ENCODE measurements at places on chromosomes 13 and 19.
A peak's percentile ranks its signal among the peaks of the same experiment; 100 is the strongest.

DNA sequence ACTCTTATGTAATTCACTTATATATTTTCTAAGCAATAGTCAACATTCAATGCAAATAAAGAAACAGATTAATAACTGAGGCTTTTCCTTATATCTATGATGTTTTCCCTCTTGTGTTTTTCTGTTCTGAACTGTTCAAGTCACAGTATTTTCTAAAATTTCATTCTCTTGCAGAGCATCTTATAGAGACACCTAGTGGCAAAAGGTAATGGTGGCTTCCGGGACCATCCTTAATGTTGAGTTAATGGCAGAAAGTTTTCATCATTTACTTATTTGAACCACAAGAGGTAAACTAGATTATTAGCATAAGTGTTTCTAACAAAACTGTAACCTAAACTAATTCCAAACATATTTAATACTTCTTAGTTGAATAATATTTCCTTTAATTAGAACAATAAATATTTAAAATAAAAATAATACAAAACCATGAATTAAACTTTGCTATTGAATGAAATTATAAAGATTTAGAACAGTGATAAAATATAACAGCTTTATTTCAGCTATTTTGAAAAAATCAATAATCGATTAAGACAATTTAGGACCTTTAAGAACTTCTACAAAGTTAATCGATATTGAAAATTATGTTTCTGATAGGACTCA is 1.7 kb upstream of the SLITRK5 start:
- no peak for DNase-seq

- DNase-seq, result no peak
Observed at GRCh38 chr13:73325723-73326558, 267.1 kb downstream of the KLF5 start.

DNA sequence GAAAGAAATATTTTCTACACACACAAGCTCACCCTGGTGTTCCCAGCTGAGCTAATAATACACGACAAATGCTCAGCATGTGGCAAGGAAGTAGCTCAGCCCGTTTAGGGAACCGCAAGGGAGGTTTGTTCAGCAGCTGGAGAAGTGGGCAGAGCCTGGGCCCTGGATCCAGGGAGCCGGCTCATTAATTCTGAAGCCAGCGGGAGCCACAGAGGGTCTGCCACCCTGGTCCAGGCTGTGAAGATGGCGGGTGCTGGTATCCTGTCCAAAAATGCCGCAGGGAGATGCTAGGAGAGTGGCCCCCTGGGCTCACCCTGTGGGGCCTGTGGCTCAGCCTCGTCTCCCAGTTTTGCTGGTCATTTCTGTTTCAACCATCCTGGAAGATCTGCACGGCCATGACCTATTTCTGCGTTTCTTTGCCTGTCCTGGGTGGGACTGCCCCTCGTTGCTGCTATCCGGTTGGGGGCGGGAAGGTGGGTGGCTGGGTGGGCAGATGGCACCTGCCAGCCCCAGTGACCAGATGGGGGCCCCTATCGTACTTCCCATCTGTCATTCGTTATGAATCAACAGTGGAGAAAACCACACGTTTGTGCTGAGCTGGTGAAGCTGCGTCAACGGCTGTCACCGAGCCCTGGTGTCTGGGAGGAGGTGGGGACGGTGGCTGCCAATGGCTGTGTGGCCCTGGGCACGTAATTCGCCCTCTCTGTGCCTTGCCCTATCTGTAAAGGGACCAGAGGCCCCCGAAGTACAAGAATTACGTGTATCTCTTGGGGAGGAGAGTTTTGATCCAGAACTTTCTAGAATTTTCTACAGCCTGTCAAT is 2.7 kb upstream of the GNA15 start:
- DNase-seq, result peak; percentile 61

GRCh38 chr19:17214508-17215126 is 540 bp upstream of the USE1 start:
- DNase-seq, result no peak

GRCh38 chr19:41691268-41691970 is 3.3 kb upstream of the CEACAM7 start:
- DNase-seq, result peak; percentile 36

DNA sequence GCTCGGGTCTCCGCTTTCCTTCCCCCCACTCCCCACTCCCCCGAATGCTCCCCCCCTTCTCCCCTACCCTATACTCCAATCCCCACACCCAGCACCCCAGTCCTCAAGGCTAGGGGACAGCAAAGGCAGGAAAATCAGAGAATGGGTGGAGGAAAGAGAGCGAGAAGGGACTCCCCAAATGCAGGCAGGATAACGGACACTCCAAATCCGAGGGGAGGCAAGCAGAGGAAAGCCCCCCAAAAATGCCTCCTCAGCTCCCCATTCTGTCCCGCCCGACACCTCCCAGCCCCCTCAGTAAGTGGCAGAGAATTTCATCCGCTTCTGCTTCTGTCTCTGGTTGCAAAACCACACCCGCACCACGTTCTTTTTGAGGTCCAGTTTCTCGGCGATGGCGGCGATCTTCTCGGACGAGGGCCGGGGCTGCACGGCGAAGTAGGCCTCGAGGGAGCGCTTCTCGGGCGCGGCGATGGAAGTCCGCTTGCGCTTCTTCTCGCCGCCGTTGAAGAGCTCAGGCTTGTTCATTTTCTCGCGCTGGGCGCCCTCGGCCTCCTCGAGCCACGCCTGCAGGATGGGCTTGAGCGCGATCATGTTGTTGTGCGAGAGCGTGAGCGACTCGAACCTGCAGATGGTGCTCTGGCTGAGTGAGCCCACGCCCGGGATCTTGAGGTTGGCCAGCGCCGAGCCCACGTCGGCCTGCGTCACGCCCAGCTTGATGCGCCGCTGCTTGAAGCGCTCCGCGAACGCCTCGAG is 2.1 kb downstream of the POU4F1 start:
- no peak for DNase-seq

DNA sequence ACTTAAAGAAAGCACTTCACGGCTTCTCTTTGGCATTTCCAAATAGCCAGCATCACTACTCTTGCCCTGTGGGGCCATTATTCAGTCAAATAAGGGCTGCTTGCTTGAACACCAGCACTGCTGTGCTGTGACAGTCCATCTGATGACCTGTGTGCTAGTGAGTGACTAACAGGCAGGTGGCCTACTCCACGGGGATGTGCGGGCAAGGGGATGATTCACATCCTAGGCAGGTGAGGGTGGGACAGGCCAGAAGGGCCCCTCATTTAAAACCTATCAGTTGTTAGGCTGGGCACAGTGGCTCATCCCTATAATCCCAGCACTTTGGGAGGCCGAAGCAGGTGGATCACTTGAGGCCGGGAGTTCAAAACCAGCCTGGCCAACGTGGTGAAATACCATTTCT is 8.2 kb downstream of the CCNE1 start:
- no peak for DNase-seq

GRCh38 chr13:110465696-110466095 is 95.8 kb downstream of the RAB20 start:
- DNase-seq, result no peak

DNA sequence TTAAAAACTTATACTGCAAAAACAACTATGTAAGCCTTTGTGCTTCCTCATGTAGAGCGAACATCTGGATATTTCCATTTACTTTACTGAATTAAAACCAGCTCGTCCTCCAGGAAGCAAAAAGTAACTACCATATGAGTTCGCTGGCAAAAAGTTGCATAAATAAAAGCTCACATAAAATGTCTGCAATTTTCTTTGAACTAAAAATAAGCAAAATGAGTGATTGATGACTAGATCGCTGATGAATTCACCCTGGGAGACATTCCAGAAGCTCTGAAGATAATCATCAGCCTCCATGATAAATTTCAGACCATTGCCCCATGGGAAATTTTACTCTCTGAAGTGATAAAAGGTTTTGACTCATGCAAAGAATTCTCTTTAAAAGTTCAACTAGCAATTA is 67.3 kb upstream of the SACS start:
- no peak for DNase-seq

- no peak for DNase-seq
Observed at GRCh38 chr13:109336730-109337129, 449.7 kb downstream of the IRS2 start.

DNA sequence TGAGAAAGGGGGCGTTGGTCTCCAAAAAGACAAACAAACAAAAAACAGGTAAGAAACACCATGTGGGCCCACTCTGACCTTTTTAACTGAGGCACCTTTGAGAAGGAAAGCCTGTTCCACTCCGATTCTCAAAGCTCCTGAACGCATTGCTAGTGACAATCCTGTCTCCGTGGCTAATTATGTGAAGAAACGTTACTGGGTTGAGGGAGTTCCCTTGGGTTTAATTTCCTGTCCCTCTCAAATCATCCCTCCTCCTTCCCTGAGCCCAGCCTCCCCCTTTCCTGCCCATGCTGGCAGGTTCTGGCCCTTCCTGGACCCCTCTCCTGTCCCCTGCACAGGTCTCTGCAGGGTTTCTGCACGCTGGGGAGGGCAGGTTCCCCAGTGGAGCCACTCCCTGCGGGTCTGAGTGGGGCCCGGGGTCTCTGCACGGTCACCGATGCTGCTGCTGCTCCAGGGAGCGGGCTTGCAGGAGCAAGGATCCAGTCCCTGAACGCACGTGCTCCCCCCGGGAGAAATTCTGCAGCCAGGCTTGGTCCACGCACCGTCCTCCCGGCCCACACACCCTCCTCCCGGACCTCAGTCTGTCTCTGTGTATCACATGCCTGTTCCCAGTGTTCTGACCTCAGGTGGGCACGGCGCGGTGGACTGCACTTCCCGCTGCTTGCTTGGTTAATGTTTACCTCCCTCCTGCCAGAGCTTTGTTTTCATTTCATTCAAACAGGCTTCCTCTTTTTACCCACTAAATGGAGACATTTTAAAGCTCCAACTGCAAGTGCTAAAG is 76.4 kb upstream of the MCF2L start:
- DNase-seq, result no peak

- no peak for DNase-seq
Observed at GRCh38 chr13:30529085-30529834, 63.5 kb upstream of the HMGB1 start.

GRCh38 chr13:109576331-109576813 is 210.0 kb downstream of the IRS2 start:
- peak; percentile 85 for DNase-seq

GRCh38 chr13:84946192-84946591 is 853.0 kb downstream of the SLITRK6 start:
- DNase-seq, result no peak

DNA sequence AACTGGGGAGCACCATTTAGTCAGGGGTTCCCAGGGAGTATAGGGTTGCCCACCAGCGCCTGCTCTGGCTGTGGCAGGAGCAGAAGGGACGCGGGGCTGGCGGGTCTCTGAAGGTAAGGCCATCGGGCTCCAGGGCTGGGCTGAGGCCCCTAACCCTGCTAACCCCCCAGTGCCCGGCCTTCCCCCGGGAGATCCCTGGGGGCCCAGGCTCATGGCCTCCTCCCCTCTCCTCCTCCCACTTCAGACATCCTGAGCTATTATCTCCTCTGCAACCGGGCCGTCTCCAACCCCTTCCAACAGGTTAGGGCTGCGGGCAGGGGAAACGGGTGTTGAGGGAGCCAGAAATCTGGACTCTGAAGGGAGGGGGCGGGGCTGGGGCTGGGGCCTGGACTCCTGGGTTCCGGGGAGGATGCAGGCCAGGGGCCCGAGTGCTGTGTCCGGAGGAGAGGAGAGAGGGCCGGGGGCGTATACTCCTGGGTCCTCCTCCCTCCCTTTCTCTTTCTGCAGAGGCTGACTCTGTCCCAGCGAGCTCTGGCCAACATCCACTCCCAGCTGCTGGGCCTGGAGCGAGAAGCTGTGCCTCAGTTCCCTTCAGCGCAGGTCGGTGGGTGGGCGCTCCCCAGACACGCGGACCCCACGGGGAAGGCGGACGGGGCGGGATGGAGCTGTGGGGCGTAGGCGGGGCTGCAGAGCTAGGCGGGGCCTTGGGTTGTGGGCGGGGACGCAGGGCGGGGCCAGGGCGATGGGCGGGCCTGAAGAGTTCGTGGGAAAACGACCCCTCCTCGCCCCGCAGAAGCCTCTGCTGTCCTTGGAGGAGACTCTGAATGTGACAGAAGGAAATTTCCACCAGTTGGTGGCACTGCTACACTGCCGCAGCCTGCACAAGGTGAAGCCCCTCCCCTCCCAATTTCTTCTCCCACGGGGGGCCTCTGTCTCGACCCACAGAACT is 15.3 kb downstream of the TTYH1 start:
- DNase-seq, result peak; percentile 91

- no peak for DNase-seq
Observed at GRCh38 chr13:94217370-94217769, 262.1 kb downstream of the DCT start.

GRCh38 chr13:51258612-51259548 is 36.7 kb downstream of the FAM124A start:
- no peak for DNase-seq

GRCh38 chr13:48579165-48579918 is 46.5 kb upstream of the RCBTB2 start:
- no peak for DNase-seq

- DNase-seq, result no peak
Observed at GRCh38 chr19:3059653-3060052, 2.6 kb downstream of the TLE5 start.

DNA sequence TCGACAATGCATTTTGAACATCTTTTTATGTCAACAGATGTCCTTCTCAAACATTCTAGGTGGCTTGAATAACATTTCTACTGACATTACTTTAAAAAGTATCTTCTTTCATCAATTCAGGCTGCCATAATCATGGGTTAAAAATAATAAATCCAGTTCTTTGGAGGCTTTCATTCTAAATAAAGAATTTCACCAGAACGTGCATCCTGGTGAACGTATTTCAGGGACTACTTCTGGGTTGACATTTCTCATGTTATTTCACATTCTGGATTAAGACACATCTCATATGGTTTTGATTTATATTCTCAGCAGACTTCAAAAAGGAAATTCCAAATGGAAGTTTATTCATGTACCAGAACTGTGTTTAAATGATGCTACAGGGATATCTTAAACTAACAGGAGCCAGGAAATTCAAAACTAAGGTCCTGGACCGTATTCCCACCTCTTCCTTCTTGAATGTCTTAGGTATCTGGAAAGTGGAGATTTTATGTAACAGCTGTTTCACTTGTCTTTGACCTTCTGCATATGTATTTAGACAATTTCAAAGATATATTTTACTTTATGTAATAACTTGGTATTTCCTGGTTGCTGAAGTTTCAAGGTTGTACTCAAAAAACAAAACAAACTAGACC is 107.2 kb downstream of the STARD13 start:
- DNase-seq, result no peak

GRCh38 chr19:2060884-2061494 is 9.9 kb upstream of the MKNK2 start:
- no peak for DNase-seq

DNA sequence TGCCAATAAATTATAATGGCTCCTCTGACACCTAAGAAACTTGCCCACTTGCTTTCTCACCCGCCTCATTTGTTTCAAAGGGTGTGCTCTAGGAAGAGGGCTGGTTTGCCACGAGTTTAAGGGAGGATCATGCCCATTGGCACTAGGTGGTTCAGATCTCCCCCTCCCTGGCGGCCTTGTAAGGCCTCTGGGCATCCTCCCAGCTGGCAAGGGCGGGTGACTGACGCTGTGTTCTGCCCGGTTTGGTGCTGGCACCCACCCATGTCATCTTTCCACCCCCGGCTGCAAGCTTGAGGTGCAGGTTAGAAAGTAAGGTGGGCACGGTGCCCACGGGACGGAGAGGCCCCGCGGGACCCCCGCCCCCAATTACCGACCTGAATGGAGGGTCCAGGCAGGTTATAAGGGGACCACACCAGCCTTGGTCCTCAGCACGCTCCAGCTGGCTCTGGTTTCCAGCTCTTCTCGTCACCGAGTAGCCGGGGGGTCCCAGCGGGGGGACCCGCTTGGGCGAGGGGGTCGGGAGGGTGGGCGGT is 90.4 kb downstream of the PTPRS start:
- no peak for DNase-seq
